ENCODE measurements at places on chromosomes 7 and 10.

GRCh38 chr10:80072584-80072983 is 5.9 kb upstream of the TMEM254 start:
- DNase-seq, result no peak

DNA sequence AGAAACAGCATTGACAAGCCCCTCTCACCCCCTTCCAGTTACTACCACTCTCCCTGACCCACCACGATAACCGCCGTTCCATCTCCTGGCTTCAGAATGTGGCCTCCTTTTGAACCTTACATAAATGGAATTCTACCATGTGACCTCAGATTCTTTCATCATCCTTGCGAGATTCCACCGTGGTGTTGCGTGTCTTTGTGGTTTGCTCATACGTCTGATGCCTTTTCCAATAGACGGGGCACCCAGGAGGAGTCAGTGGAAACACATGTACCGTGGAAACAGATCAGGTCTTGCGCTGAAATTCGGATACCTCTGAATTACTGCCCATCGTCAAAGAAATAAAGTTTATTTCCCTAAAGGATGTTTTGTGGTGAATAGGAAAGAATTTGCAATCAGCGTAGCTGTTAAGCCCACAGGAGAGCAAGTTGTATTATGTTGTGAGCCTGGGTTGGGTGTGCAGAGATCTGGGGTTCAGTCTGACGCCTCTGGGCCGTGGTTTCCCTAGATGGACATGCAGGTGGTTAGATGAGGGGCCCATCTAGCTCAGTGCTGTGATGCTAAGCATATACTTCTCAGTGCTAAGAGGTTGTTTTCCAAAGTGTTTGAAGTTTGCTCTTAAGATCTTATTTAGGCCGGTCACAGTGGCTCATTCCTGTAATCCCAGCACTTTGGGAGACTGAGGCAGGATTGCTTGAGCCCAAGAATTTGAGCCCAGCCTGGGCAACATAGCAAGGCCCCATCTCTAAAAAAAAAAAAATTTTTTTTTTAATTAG is 29.1 kb downstream of the GTF2IRD1 start:
- peak; percentile 83 for DNase-seq

GRCh38 chr7:48298779-48299178 is 127.5 kb downstream of the ABCA13 start:
- DNase-seq, result no peak

- no peak for DNase-seq
Observed at GRCh38 chr7:106127984-106128780, 16.1 kb upstream of the SYPL1 start.

- DNase-seq, result peak; percentile 25
Observed at GRCh38 chr7:69739190-69739589, 140.9 kb downstream of the AUTS2 start.
